T-helper 22 cell (primary cell): ENCODE measurements at places on chromosomes 3 and 15.
A peak's percentile ranks its signal among the peaks of the same experiment; 100 is the strongest.

- DNase-seq = no peak
Observed at GRCh38 chr15:52857471-52857870, 67.3 kb upstream of the ONECUT1 start.

DNA sequence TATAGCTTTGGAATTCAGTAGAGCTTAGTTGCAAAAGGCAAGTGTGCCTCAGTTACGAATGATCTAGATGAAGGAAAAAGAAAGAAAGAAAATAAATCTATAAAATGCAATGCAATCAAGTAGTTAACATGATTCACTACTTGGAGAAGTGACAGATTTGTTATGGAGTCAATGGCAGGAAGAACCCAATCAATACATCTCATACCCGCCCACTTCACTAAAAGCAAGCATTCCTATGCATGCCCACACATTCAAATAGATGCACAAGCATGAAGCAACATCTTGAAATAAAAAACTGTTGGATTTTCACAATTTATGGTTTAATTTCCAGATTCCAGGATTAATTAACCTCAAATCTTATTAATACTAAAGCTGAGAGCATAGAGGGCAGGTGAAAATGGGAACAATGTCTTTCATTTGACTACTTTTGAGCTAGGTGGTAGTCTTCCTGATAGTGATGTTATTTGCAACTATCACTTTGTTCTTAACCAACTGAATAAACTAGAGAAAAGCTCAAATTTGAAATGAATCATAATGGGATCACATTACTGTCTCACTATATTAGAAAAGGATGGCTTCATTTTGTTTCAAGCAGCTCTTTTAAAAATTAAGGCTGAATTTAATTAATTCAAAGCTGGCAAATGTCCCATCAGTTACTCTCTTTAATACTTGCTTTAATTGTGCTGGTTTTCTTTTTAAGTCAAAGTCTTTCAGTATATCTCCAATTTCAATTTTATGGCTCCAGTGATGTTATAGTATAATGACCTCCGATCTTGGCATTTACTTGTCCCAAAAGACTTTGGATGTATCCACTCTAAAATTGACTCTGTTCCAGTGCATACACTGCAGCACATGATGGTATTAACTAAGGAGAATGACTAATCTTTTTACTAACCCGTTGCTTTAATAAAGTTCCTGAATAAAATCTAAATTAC is 46.7 kb upstream of the CCDC50 start:
- DNase-seq = no peak

- no peak for DNase-seq
Observed at GRCh38 chr15:35481992-35482391, 64.0 kb downstream of the DPH6 start.

- no peak for DNase-seq
Observed at GRCh38 chr3:69371816-69372215, 14.1 kb downstream of the FRMD4B start.

DNA sequence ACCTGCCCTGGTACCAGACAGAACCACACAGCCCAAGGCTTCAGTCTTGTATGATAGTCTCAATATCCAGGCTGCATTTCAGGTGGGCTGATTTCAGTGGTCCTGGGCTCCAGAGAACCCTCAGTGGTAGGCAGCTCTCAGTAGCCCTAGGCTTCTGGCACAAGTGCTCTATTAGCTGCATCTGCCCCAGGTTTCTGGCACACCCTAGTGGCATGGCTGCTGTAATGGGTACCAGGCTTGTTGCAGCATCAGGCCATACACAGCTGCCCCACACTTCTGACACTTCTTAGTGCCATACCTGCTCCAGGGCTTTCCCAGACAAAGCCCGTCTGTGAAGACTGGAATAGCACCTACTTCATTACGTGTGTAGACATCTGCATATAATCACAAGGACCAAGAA is 1062.2 kb upstream of the EPHA6 start:
- DNase-seq = no peak

DNA sequence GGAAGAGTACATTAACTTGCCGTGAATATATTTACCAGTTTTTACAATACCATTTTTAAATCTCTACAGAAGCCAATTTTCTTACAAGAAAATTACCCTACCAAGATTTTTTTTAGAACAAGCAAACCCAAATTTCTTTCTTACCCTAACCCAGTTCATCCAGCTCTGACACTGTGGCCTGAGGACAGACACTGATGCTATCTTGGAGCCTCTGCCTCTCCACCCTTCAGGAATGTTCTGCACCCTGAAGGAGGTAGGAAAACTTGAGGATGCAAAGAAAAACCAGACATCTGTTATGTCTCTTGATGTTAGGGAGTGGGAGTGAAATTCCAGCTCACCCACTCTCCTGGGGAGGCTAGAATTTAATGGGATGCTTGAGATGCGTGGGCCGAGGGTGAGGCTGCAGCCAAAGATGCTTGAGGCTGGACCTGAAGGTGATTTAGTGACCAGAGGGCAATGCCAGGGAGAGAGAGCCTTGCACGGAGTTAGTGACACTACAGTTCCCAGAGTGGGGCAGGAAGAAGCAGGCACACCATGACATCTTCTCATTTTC is 69.9 kb downstream of the LIPC start:
- DNase-seq = no peak

GRCh38 chr3:78086150-78086549 is 1046.3 kb downstream of the ROBO2 start:
- DNase-seq = no peak

- DNase-seq = no peak
Observed at GRCh38 chr3:173893066-173893465, 495.5 kb downstream of the NLGN1 start.

GRCh38 chr3:190381441-190381840 is 6.5 kb upstream of the CLDN16 start:
- no peak for DNase-seq

DNA sequence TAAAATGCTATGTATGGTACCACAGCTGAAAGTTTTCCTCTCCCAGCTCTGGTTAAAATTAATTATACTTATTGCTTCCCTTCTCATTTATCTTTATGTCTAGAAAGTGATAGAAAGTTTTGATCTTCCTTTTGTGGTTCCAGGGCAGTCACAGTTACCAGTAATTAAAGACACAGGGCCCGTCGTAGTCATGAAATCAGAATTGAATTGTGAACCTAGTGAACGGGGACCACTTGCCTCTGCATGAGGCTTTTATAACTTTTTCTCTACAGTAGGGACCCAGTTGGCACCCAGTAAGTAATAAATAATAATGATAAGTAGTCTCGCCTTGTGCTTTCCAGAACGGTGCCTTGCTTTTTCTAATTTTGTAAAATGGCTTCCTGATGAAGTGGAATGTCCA is 231.7 kb upstream of the SATB1 start:
- no peak for DNase-seq

- DNase-seq = no peak
Observed at GRCh38 chr15:77747175-77748077, 114.7 kb upstream of the LINGO1 start.

- no peak for DNase-seq
Observed at GRCh38 chr15:73931441-73931840, 5.2 kb downstream of the LOXL1 start.

DNA sequence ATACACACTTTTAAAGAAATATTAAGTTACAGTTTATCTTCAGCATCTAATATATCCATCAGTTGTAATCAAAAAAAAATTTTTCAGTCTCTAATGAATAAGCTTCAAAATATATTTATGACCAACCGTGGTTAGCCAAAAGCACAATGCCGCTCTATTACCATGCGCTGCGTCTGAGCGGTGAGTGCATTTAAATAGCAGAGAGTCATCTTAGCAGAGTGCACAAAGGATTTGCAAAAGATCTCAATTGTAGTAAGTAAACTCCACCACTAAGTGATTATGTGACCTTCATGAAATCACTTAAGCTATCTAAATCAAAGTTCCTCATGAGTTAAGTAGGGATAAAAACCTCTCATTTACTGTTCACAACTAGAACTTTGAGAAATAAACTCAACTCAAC is 4.9 kb downstream of the TP63 start:
- DNase-seq = no peak

DNA sequence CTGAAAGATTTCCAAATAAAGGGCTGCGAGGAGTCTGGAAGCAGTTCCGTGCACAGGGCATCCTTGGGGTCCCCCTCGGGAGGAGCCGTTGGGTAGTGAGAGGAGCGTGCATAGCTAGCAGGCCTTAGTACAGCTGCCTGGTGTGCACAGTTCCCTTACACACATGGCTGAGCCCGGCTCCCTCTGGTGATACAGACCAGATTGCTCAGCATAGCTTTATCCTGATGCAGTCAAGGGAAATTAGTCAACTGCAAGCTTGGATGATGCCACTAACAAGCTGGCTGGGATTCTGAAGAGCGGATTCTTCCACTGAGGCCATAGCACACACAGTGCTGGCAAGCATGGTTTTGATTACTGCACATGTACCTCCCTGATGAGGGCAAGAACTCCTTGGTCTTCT is 349.4 kb downstream of the LRTM1 start:
- no peak for DNase-seq

DNA sequence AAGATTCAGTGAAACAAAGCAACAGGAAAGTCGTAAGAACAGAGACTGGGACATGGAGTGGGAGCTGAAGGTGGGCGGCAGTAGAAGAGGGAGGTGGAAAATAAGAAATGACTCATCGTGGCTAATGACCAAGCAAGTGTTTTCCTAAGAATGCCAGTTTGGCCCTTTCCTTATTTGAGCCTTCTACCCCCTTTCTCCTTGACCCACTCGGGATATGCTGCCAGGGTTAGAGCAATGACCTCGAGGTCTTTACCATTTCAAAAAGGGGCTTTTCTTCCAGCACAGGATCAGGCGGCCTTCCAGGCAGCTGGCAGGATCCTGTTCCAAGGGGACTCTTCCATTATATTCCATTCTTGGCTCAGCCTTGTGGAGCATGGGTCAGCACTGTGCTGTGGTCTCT is 241.1 kb downstream of the RYR3 start:
- DNase-seq = no peak

- DNase-seq = no peak
Observed at GRCh38 chr15:101120987-101121386, 130.9 kb downstream of the CHSY1 start.

DNA sequence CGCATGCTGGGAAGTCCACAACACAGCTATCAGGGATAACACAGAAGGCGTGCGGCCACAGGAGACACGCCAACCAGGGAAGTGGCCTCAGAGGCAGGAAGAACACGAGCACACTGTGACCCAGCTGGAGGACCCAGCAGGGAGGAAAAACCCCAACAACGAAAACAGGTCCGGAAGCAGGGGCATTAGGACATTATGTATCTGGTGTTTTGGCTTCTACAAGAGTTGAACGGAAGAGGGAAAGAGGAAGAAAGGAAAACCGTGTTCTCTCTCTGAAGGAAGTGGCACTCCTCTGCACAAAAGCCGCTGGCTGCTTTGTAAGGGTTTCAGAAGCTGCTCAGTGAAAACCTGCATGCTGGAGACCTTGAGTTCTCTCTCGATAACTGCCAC is 61.8 kb downstream of the HACD2 start:
- DNase-seq = no peak

- DNase-seq = peak; percentile 23
Observed at GRCh38 chr15:92097474-92098178, 244.1 kb downstream of the SLCO3A1 start.

- DNase-seq = no peak
Observed at GRCh38 chr15:69320977-69321554, 22.4 kb downstream of the PAQR5 start.

- no peak for DNase-seq
Observed at GRCh38 chr3:10693457-10693856, 122.6 kb upstream of the SLC6A11 start.

- DNase-seq = no peak
Observed at GRCh38 chr3:44419116-44419922, 58.2 kb downstream of the ZNF445 start.

- no peak for DNase-seq
Observed at GRCh38 chr3:151101270-151101969, 16.0 kb downstream of the MED12L start.

- DNase-seq = no peak
Observed at GRCh38 chr3:52345521-52346109, 29.5 kb downstream of the DNAH1 start.
